Activated naive CD4-positive, alpha-beta T cell treated with anti-CD3 and anti-CD28 coated beads, Interleukin-2, amount 50 U/mL, for 72 hours (primary cell): ENCODE measurements at places on chromosomes 13 and 19. TPM values are rescaled to one million over a fixed set of nuclear protein-coding genes. Genes with fewer than 3 reads are reported as not detected.

SMIM17 gene
- total RNA-seq: 0.31 TPM

TEX26 gene
- not detected for total RNA-seq

LRRC63 gene
- total RNA-seq: 0.99 TPM

PSG7 gene
- total RNA-seq: not detected

PDX1 gene
- not detected for total RNA-seq

CEACAM3 gene
- total RNA-seq: not detected
